Activated CD4-positive, CD25-positive, alpha-beta regulatory T cell treated with anti-CD3 and anti-CD28 coated beads, Interleukin-2, amount 50 U/mL, for 72 hours (primary cell): ENCODE measurements at places on chromosomes 16 and 17.

DNA sequence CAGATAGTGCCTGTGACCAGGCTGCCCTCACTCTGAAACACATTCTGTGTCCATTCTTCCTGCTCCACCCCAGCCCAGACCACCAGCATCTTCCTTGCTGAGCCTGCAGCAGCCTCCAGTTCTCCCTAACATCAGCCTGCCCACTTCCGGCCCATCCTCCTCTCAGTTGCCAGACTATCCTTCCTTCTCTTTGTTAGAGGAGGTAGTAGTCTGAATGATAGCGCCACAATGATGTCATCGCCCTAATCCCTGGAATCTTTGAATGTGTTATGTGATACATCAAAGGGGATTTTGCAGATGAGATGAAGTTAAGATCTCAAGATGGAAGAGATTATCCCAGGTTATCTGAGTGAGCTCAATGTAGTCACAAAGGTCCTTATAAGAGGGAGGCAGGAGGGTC is 3.2 kb upstream of the ZDHHC1 start:
- no peak for DNase-seq

GRCh38 chr16:84044118-84044488 is 1.5 kb upstream of the SLC38A8 start:
- no peak for DNase-seq

- DNase-seq = no peak
Measured at GRCh38 chr17:68512960-68513474, 787 bp downstream of the PRKAR1A start.

DNA sequence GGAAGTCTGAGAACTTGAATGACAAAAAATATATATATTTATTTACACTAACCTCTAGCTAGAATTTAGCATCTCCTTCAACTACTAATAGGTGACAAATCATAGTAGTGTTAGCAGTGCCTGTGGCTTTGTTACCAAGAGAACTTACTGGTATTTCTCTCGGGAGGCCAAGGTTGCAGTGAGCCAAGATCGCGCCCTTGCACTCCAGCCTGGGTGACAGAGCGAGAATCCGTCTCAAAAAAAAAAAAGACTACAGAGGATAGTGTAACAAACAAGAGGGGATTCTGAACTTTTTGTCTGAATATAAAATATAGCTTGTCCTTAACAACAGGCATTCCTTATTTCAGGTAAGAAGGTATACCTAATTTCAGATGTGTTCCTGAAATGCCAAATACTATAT is 1.3 kb upstream of the SUZ12 start:
- no peak for DNase-seq

- no peak for DNase-seq
Measured at GRCh38 chr16:49754495-49755312, 101.2 kb downstream of the ZNF423 start.

DNA sequence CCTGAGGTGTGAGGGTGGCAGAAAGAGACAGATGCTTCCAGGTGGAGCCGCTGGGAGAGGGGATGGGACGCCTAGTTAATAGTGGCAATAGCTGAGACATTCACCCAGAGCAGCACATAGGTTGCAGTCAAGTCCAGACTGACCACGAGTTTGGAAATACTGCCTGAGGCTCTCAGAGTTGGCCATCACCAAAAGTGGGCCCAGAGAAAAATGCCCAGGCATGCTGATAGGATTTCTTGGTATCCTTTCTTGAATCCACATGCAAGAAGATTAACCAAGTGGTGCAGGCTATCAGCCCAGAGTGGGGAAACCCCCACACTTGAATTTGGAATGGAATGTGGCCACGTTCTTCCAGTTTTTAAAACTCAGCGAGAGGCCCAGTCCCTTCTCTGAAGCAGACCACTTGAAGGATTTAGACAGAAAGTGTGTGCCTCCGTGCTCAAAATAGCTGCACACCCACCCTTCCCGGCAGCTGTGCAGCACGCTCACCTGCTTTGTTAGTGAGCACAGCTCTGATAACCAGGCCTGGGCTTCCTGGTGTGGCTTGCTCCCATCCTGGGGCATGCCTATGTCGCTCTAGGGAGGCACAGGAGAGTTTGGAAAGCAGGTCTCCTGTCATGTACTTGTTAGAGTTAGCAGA is 35.7 kb downstream of the PLD6 start:
- no peak for DNase-seq
